ENCODE measurements at places on chromosomes 13 and 19. TPM values are rescaled to one million over a fixed set of nuclear protein-coding genes. Genes with fewer than 3 reads are reported as not detected.

LILRA1 gene
- total RNA-seq: 0.25 TPM

CATSPERD gene
- total RNA-seq: 0.25 TPM

PRODH2 gene
- total RNA-seq: not detected

ACER1 gene
- not detected for total RNA-seq

SPACA4 gene
- total RNA-seq: not detected
